Stimulated activated CD8-positive, alpha-beta memory T cell treated with anti-CD3 and anti-CD28 coated beads, Interleukin-15, amount 100 ng/mL, for 24 hours (primary cell): ENCODE measurements at places on chromosomes 3 and 15.

DNA sequence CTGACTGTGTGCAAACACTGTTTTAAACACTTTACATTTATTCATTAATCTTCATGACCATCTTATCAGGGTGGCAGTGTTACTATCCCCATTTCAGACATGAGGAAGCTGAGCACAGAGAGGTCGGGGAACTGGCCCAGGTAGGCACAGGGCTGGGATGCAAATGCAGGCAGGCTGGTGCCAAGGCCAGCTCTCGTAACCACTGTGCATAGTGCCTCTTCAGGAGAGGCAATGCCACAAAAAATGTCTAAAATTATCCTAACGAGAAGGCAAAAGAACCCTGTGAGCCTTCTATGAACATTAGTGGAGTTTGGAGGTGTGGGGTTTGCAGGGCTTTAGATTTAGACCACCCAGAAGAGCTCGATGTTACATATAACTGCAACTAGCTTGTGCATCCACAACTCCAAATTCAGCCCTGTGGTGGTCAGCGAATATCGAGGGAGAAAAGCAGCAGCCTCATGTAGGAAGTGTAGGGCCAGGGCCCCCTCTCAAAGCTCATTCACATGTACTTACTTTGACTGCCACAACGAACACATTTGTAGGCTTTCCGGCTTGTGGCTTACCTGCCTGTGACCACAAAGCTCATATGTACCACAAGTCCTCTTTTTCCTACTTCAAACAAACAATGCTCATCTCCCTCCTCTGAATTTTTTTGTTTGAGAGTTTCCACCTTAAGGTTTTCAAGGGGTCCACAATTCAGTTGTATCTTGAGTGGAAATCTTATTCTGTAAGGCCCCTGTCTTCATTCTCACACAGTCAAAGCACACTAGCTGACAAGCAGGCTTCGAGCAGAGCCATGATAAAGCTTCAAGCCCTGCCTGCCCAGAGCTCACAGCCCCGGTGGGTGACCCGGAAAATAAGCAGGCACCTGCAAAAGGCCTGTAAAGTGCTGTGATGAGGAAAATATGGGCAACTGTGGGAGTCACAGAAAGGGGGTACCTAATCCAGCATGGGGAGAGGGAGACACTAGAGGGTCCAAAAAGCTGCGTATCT, 722.9 kb upstream of the CFAP20DC start:
- no peak for DNase-seq

DNA sequence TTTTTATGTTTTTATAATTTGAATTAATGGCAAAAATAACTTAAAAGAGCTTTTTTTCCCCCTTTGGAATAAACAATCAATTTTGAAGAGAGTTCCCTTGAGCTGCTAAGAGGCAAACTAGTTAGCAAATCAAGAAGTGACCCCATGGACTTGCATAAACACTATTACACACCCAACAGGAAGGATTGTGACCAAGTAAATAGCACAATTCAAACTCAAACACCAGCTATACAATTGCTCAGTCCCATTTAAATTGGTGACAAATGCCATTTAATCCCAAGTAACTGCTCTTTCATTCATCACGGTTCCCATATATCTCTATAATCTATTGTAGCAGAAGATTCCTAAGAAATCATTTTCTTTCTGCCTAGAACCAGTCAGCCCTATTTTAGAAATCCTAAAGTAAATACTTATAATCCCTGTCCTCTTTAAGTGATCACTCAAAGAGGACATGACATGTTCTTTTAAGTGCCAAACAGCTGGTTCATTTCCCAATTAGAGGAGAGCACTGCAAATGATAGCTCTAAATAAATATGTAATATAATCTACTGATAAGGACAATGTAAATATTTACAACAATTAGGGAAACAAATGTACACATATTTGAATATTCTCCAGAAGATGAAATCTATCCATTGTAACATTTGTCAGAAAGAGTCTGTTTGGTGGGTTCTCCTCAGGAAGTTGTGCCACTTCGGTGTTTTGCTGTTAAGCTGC, 137.8 kb upstream of the ADAMTS9 start:
- DNase-seq = no peak

DNA sequence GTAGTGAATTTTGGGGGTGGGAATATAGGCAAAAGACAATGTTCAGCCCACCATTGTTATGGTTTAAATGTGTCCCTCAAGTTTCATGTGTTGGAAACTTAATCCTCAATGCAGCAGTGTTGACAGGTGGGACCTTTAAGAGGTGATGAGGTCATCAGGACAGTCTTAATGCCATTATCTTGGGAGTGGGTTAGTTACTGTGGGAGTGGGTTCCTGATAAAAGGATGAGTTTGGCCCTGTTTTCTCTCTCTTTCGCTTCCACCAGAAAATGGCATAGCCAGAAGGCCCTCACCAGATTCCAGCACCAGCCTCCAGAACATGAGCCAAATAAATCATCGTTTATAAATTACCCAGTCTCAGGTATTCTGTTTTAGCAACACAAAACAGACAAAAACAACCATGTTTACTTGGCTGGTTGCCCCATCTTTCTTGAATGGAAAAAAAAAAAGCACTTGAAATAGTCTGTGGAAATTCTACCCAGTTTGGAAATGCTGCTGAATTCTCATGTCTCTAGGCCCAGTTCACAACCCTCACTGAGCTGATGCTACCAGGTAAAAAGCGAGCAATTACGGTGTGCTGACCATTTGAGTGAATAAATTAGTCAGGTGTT, 31.0 kb upstream of the MFSD1 start:
- DNase-seq = no peak

DNA sequence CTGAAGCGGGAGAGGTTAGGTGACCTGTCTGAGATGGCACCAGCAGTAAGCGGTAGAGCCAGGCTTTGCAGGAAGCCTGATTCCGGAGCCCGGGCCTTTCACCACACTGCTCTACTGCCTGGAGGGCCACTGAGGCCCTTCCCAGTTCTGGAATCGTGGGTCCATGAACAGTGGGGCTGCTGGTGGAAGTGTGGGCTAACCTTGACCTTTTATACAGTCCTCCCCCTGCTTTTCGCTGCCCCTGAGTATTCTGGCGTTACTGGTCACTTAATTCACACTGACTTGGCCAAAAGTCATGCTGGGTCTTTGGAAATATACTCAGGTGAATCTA, 2.6 kb upstream of the ABTB1 start:
- no peak for DNase-seq

DNA sequence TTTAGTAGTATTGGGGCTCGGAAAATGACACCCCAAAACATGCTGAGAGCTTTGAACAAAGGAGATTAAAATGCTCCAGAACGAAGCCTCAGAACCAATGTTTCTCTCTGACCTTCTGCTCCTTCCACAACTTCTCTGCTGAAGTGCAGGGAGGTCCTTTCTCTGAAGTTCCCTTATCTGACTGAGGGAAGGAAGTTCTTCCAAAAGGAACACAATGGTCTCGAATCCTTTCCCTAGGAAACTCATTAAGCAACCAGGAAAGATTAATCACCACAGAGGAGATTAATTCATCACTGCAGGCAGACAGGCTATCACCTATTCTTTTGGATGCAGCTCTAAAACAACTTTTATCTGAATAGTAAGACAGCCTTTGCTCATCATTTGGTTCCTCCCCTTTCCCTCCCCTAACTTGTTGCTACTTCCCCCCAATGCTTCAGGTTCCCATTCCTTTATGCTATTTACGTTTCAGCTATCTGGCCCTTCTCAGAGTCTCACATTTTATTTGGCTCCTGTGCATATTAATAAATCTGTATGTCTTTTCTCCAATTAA, 18.2 kb upstream of the WDR49 start:
- no peak for DNase-seq

DNA sequence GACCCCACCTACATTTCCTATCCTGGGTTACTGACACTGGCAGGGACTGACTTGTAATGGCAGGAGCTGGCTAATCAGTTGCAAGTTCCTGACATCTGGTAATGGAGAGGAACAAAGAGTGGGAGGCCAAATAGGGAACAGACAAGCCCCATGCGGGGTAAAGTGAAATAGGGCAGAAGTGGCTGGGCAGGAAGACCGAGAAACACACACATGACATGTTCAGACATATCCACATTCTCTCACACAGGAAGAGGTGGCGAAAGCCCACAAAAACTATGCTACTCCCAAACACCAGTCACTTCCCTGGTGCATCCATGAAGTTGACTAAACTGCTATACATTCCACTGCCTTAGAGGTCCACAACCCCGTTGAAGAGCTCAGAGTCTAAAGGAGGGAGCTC, 394.1 kb upstream of the TBL1XR1 start:
- no peak for DNase-seq

DNA sequence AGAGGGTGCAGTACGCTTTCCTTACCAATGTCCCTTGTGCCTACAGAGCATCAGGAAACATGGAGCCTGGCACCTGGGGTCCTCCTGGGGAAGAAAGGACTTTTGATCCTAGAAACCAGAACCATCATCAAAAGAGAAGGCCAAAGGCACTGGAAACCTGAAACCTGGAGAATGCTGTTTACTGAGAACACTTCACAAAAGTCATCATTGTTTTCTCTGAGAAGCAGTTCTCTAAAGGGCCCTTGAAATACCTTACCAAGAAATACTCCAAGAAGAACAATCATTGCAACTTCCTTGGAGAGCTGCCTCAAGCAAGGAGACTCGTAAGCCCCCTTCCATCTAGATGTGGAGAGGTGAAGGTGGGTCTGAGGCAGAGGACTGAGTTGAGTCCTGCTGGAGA, 66.0 kb downstream of the TLE3 start:
- DNase-seq = no peak

DNA sequence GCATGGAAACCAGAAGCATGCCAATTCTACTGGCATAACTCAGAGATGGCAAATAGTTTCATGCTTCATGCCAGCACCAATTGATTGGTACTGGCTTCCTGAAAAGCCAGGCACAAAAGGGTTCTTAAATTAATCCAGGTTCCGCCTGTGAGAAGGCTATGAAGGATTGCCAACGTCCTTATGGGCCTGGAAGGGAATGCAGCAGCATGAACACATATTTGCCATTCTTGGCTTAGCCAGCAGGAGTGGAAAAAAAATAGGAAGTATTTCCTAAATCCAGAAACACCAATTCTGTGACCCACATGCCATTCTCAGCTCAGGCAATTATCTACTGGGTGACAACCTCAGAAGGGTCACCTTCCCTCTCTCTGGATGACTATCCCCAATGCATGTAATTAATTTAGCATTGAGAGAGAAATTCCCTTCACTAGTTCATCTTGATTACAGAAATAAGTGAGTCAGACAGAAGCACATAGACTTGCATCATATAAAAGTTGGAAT, 36.0 kb downstream of the ADAMTS9 start:
- no peak for DNase-seq

GRCh38 chr3:134749174-134749573, 45.9 kb upstream of the EPHB1 start:
- no peak for DNase-seq

DNA sequence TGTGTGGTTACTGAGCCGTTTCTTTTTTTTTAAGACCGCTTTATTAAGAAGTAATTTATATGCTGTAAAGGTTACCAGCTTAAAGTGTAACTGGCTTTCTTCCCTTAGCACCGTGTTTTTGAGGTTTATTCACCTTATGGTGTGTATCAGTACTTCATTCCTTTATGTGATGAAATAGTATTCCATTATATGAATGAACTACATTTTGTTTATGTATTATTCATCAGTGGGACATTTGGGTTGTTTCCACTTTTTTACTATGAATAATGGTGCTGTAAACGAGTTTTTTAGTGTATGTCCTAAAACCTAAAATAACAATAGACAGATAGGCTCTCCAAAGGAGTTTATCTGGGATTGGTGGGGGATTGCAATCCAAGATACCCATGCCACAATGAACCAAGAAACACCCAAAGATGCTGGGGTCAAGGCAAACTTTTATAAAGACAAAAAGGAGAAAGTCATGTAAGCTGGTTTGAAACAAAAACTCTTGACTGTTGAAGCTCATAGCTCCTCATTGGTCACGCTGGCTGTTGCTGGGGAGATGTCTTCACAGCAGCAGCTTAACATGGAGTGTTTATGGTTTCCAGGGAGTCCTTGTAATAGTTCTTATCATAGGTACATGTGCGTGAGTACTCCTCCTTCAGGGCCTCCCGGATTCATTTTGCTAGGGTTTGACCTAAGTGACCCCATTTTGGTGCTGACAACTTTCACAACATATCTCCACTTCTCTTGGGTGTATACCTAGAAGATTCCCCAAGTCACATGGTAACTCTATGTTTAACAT, 16.0 kb downstream of the TM2D3 start:
- DNase-seq = no peak

DNA sequence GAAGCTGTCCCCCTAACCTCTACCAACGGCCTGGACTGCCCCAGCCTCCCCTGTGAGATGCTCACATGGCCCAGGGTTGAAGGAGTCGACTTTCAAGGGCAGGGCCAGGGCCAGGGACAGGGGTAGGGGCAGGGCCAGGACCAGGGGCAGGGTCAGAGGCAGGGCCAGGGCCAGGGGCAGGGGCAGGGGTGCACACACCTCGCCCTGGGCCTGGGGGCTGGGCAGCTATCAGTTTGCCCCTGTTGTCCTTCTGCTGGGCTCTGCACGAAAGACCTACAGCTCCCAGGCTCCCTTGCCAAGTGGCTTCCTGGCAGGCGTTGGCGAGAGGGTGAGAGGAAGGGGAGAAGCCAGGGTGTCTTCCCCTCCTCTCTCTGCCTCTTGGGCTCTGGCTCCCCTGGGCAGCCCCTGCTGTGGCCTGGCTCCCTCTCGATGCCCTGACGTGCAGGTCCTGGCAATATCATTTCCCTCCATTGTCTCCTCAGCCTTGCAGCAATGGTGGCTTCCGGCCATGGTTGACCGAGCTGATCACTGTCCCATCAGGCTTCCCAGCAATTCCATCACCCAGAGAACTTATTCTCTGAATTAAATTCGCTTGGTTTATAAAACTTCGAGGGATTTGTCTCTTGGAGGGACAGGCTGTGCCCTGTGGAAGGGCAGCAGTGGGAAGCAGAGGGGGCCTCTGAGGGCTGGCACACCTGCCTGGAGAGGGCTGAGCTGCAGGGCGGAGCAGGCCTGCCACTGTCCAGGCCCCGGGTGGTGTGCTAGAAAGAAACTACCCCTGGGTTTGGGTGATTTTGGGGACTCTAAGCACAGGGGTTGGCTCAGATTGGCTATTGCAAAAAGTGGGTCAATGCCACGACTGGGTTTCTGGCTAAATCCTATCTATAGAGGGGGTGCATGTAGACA, 13.9 kb downstream of the PRR23E start:
- DNase-seq = no peak

- DNase-seq = no peak
Observed at GRCh38 chr3:40827942-40828688, 303.4 kb downstream of the ZNF621 start.

DNA sequence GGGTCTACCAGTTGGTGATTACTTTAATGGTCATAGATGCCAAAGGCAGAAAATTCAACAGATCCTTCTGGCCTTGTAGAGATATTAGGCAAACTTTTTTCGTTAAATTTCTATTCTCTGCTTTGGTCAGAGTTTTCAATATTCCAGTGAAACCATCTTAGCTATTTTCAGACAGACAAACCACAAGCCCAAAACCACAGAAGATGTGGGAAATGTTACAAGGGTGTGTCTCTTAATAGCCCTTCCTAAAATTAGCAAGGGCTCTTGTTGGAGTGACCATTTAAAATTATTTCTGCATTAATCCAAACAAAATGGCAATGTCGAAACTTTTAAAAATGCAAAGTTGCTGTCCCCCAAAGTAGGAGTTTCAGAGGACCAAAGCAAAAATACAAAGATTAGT, 102.8 kb downstream of the ARRDC4 start:
- DNase-seq = no peak

- no peak for DNase-seq
Observed at GRCh38 chr3:27165321-27165721, 203.9 kb downstream of the NEK10 start.

- no peak for DNase-seq
Observed at GRCh38 chr3:158794936-158795518, 6.8 kb upstream of the MFSD1 start.

GRCh38 chr15:57090496-57090859, 172.0 kb downstream of the TCF12 start:
- no peak for DNase-seq
